ENCODE measurements at places on chromosomes 4 and X.

DNA sequence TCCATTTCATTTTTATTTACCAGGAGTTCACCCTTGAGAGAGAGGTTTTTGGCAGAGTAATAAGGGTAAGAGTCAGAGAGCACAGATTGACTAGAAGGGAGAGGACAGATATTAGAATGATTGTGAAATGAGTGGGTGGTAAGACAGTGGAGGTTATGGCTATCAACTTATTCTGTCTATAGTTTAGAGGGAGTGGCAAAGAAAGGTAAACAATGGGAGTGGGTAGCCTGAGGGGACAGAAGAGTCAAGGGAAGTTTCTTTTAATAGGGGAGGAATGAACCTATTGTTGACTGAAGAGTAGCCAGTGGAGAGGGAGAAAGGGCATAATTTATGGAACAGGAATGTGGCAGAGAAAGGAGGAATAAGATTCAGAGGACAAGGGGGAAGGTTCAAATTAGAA is 186.5 kb upstream of the NRK start:
- no peak for DNase-seq

DNA sequence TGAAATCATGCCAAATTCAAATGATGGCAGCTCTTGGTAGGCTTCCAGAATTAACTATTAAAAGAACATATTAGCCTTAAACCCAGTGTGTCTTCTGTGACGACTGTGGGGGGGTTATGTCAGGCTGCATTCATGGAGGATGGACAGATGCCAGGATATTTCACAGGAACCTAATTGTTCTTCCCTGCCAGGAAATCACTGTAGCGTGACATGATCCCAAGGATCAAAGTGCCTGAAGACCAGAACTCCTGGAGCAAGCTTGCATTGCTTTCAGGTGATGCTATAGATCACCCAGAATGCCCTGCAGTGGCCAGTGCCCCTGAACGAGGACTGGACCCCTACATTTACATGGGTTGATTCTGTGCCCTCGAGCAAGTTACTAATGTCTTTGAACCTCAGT is 1093.0 kb upstream of the TENM3 start:
- peak; percentile 74 for DNase-seq

DNA sequence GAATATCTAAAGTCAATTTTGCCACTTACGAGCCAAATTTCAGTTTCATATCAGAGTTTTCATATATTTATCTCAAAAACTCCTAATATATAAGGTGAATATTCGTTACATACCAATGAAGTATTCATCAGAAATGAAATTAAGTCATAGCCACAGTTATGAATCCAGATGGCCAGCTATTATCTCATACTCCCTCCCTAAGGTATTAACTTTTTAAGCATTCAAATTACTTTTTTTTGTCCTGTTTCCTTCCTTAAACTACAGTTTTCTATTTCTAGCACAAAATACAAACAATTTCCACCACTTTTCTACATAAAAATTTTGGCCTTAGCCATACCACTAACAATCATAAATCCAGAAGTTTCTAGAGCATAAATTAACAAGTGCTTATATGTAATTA is 13.0 kb downstream of the NR3C2 start:
- DNase-seq = no peak

DNA sequence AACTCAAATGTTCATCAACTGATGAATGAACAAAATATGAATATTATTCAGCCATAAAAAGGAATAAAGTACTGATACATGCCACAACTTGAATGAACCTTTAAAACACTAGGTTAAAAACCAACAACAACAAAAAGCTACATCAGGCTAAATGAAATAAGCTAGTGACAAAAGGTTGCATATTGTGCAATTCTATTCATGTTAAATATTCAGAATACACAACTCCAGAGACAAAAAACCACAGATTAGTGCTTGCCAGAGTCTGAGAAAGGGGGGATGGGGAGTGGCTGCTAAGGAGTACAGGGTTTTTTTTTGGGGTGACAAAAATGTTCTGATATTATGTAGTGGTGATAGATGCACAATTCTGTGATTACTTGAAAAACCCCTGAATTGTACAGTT is 58.5 kb downstream of the HAUS3 start:
- no peak for DNase-seq

- DNase-seq = no peak
These were observed 462.2 kb upstream of the CPXCR1 start for GRCh38 chrX:88284844-88285243.
